Activated CD4-positive, alpha-beta T cell treated with anti-CD3 and anti-CD28 coated beads for 36 hours (primary cell): ENCODE measurements at places on chromosomes 7 and 10. TPM values are rescaled to one million over a fixed set of nuclear protein-coding genes. Genes with fewer than 3 reads are reported as not detected.

The KCP gene
- total RNA-seq: not detected

The SORCS3 gene
- total RNA-seq: not detected

The BLNK gene
- total RNA-seq: not detected

The TMEM176B gene
- not detected for total RNA-seq

The HOXA1 gene
- total RNA-seq: 0.12 TPM

The OR2A5 gene
- not detected for total RNA-seq

The PIK3AP1 gene
- 2.9 TPM for total RNA-seq

The SLC18A3 gene
- total RNA-seq: not detected

The WEE2 gene
- total RNA-seq: not detected

The ITGA8 gene
- not detected for total RNA-seq

The GARIN1A gene
- 0.07 TPM for total RNA-seq

The AP5Z1 gene
- total RNA-seq: 21.0 TPM

The CDH23 gene
- 1.5 TPM for total RNA-seq

The C10orf67 gene
- total RNA-seq: 0.16 TPM

The PTPN20 gene
- total RNA-seq: 2.0 TPM

The AGR2 gene
- not detected for total RNA-seq
